ENCODE measurements at places on chromosomes 1 and 21. TPM values are rescaled to one million over a fixed set of nuclear protein-coding genes. Genes with fewer than 3 reads are reported as not detected.

GRCh38 chr1:53066488-53066887, 4.5 kb downstream of the PODN start:
- H3K4me3 ChIP-seq, result no peak overlapping the region
- peaks cover 16% of the 10 kb centered on the region for H3K4me1 ChIP-seq
- H3K36me3 ChIP-seq, result no peaks in the 10 kb centered on the region
- H3K27ac ChIP-seq, result no peak overlapping the region
- DNase-seq, result peak; percentile 72
- H3K27me3 ChIP-seq, result peaks cover 23% of the 10 kb centered on the region

The SPRR2B gene
- not detected for total RNA-seq

GRCh38 chr1:82215056-82215852, 414.5 kb downstream of the ADGRL2 start:
- H3K4me3 ChIP-seq, result no peak overlapping the region
- no peaks in the 10 kb centered on the region for H3K27me3 ChIP-seq
- no peak for DNase-seq
- no peaks in the 10 kb centered on the region for H3K4me1 ChIP-seq

The KRTAP13-2 gene
- not detected for total RNA-seq

GRCh38 chr1:84450910-84451309, 28.2 kb upstream of the RPF1 start:
- no peak for DNase-seq
- no peaks in the 10 kb centered on the region for H3K36me3 ChIP-seq
- H3K4me1 ChIP-seq, result no peaks in the 10 kb centered on the region
- H3K27me3 ChIP-seq, result no peaks in the 10 kb centered on the region
- H3K27ac ChIP-seq, result no peak overlapping the region

DNA sequence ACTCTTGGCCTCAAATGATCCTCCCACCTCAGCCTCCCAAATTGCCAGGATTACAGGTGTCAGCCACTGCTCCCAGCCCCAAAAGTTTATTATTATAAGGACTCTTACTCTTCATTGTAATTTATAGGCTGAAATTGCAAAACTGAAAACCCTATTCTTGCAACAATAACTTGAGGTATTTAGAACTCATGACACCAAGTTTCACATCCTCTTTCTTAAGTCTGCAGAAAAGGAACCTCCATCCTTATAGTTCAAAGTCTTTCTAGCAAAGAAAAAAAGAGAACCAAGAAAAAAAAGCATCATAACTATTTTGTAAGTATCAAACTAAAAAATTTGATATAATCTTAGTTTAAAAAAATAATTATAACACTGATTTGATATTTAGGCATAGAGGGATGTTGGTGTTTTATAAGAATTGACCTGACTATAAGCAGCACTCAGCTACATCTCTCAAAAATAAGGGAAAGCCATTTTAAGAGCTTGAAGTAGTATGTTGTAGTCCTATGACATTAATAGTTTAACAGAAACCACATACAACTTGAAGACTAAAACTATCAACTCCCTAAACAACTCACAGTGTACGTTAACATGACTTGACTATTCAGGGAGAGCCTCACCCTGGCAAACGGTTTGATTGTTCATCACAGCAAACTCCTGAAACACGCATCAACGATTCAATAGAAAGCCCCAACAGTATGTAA, 122.4 kb downstream of the AKT3 start:
- no peak for DNase-seq
- no peak overlapping the region for H3K4me3 ChIP-seq
- H3K36me3 ChIP-seq, result no peaks in the 10 kb centered on the region
- H3K27ac ChIP-seq, result peak overlapping the region; percentile 10

DNA sequence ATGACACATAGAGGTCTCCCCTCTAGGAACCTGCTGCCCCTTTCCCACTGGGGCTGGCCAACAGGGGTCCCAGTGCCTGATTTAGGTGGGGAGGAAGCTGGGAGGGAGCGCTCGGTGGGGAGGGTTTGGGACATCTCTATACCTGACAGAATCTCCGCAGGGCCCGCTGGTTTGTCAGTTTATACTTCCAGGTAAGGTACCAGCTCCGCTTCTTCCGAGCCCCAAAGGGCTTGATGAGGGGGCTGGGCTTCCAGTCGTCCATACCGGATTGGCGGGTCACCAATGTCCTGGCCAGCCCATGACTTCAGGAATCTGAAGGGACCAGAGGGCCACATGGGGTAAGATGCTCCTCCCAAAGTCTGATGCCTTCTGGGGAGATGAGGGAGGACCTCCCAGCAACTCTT, 672 bp downstream of the POMGNT1 start:
- DNase-seq, result no peak
- peaks cover 22% of the 10 kb centered on the region for H3K4me1 ChIP-seq
- no peaks in the 10 kb centered on the region for H3K27me3 ChIP-seq
- H3K4me3 ChIP-seq, result peak overlapping the region; percentile 72
- H3K36me3 ChIP-seq, result no peaks in the 10 kb centered on the region

GRCh38 chr1:8145545-8146202, 119.6 kb upstream of the ERRFI1 start:
- DNase-seq, result no peak
- H3K4me3 ChIP-seq, result no peak overlapping the region
- no peaks in the 10 kb centered on the region for H3K27me3 ChIP-seq
- no peaks in the 10 kb centered on the region for H3K36me3 ChIP-seq

The PLA2G2D gene
- total RNA-seq, result not detected

DNA sequence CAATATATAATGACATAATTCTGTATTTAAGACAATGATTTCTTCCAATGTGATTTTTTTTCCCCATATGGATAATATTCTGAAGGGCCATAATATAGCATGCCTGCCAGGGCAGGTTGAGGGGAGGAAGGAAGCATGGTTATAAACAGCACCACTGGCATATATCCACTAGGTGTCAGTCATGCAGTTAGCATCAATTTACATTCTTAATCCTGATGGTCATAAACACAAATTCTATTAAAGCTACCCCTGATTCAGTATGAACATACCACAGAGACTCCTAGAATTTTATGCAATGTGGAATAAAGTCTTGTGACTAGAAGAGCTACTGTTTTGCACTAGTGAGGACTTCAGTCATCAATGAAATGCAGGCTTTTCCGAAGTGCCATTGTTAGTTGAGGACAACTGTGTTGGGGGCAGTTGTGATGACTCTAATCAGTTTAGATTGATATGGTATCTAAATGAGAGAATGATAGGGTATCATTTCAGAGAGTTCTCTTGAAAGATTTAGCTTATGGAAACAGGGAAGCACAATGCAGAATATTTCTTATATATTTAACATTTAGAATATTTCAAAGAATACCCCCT, 342.7 kb upstream of the NR5A2 start:
- no peak overlapping the region for H3K27ac ChIP-seq
- no peak overlapping the region for H3K4me3 ChIP-seq
- DNase-seq, result no peak
- no peaks in the 10 kb centered on the region for H3K36me3 ChIP-seq
- no peaks in the 10 kb centered on the region for H3K27me3 ChIP-seq
- no peaks in the 10 kb centered on the region for H3K4me1 ChIP-seq

The CYP4A11 gene
- total RNA-seq, result not detected

GRCh38 chr1:34363915-34364314, 187.2 kb downstream of the C1orf94 start:
- H3K4me1 ChIP-seq, result no peaks in the 10 kb centered on the region
- no peak for DNase-seq
- H3K36me3 ChIP-seq, result no peaks in the 10 kb centered on the region
- H3K27ac ChIP-seq, result no peak overlapping the region

- peaks cover 35% of the 10 kb centered on the region for H3K4me1 ChIP-seq
- H3K36me3 ChIP-seq, result peaks cover 32% of the 10 kb centered on the region
- DNase-seq, result no peak
- H3K4me3 ChIP-seq, result no peak overlapping the region
These were observed 53.6 kb downstream of the SLC45A1 start for GRCh38 chr1:8371372-8371991.

DNA sequence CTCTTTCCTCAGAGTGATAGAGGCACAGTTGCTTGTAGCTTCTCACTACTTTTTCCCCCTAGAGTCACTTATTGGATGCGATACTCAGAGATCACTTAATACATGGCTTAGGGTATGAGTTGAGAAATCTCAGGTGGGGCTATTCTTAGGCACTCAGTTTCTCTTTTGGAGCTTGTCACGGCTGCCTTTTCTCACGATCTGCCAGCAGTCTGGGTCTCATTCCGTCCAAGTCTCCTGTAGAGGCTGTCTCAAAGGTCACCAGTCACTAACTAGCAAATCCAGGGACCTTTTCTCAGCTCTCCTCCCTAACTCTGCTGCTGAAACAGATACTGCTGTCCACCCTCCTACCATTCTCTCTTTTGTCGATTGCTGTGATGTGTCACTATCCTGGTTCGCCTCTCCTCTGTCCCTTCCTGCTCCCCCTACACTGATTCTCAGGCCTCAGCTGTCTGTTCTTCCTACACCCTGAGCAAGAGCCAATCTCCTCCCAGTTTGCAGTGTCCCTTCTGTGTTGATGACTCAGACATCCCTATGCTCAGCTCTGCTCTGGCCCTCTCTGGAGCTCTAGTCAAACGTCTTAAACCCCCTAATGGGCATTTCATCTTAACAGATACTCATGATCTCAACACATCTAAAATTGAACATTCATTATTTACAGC, 12.4 kb downstream of the ATP1A2 start:
- no peak overlapping the region for H3K27ac ChIP-seq
- no peaks in the 10 kb centered on the region for H3K36me3 ChIP-seq
- H3K4me1 ChIP-seq, result no peaks in the 10 kb centered on the region
- H3K4me3 ChIP-seq, result no peak overlapping the region
- no peaks in the 10 kb centered on the region for H3K27me3 ChIP-seq
- DNase-seq, result no peak

The SLC66A1 gene
- total RNA-seq, result 16.4 TPM

DNA sequence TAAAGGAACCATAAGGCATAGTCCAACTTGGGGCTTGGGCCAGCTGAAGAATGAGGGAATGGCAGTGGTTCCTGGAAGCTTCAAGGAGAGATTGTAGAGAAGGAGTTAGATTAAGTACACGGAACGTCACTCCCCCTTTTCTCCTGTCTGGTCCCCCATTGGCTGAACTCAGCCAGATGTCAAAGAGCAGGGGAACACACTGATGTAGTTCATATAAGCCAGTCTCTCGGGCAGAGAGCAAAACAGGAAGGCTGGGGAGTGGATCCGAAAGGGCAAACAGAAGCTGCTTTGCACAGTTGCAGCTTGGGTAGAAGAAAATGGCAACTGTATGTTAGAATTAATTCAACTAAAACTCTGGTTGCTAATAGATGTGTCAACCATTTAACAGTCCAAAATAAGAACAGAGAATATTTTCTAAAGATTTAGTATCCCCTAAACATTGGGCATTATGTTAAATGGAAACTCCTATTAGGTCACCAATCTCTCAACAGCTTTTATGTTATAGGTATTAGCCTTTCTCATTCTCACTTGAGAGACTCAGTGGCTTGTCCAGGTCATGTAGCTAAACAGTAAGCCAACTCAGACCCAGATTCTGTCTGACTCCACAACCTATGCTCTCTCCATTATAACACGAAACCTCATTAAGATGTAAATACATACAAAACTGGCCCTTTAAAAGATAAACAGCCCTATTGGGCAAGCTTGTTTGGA, 600.7 kb upstream of the USP24 start:
- no peak for DNase-seq
- no peak overlapping the region for H3K27ac ChIP-seq
- H3K4me3 ChIP-seq, result no peak overlapping the region
- H3K36me3 ChIP-seq, result no peaks in the 10 kb centered on the region
- no peaks in the 10 kb centered on the region for H3K4me1 ChIP-seq

GRCh38 chr1:91795591-91796389, 90.2 kb downstream of the TGFBR3 start:
- DNase-seq, result no peak
- H3K4me3 ChIP-seq, result no peak overlapping the region
- no peaks in the 10 kb centered on the region for H3K36me3 ChIP-seq

The DNAJC16 gene
- 26.3 TPM for total RNA-seq

The NBPF4 gene
- total RNA-seq, result not detected

The ST6GALNAC3 gene
- 17.1 TPM for total RNA-seq

DNA sequence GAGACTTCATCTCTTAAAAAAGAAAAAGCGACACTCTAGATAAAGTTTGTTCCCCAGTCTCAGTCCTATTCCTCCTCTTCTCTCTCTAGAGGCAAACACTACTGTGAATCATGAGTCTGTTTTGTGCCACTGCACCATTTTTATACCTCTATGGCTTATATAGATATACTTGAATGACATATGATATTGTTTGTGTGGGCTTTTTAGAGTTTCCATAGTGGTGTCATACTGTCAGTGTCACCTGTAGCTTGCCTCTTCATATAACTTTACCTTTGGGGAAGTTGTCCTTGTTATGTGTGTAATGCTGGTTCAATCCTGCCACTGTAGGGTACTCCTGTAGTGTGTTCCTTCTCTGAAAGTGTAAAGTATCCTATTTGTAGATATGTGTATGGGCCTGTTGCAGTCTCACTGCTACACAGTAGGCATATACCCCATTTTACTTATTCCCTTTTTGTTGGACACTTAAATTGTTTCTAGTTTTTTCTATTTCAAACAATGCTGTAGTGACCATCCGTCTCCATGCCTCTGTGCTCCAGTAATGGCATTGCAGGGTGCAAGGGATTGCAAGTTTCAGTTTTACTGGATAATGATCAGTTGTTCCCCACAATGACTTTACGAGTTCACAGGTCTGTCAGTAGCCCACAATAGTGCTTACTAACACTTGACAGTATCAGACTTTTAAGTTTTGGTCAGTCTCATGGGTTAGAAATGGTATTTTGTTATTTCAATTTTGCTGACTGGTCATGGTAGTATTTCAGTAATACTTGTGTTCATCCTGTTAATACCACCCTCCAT, 2.7 kb downstream of the PRMT2 start:
- H3K27ac ChIP-seq, result peak overlapping the region; percentile 16
- no peak overlapping the region for H3K4me3 ChIP-seq
- H3K27me3 ChIP-seq, result no peaks in the 10 kb centered on the region

DNA sequence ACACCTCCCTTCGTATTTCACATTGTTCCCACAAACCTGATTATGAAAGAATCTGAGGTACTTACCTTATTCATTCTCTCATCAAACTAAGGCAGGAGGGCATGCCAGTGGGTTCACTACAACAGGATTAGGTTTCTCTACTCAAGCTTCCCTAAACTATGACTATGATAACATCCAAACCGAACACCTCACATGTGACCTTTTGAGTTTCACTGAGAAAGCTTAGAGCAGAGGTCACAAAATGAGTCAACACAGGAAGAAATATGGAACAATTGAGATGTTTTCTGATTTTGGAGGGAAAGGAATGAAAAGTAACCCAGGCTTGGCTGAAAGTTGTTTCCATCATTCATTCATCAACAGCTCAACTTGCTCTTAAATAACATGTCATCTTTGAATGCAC, 24.1 kb downstream of the UBR4 start:
- H3K27me3 ChIP-seq, result no peaks in the 10 kb centered on the region
- H3K36me3 ChIP-seq, result peaks cover 100% of the 10 kb centered on the region
- H3K4me3 ChIP-seq, result no peak overlapping the region
- DNase-seq, result no peak
- no peaks in the 10 kb centered on the region for H3K4me1 ChIP-seq
- no peak overlapping the region for H3K27ac ChIP-seq

The ZNF683 gene
- total RNA-seq, result 0.47 TPM
